ENCODE measurements at places on chromosomes 5 and 9.

DNA sequence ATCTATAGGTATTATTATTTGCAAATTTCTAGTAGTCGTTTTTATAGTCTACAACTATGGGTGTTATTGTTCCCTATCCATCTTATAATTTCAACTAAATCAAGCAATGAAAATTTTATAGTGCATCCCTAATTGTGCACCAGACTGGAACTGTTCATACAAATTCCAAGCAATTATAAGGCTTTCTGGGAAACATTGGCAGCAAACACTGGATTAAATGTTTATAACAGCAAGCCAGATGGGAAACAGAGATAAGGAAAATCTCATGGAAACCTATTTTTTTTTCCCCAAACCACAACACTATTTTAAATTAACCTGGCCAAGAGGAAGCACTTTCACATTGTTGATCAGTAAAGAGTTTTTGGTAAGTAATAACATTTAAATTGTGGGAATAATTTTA is 524.3 kb downstream of the RASEF start:
- DNase-seq, result no peak

DNA sequence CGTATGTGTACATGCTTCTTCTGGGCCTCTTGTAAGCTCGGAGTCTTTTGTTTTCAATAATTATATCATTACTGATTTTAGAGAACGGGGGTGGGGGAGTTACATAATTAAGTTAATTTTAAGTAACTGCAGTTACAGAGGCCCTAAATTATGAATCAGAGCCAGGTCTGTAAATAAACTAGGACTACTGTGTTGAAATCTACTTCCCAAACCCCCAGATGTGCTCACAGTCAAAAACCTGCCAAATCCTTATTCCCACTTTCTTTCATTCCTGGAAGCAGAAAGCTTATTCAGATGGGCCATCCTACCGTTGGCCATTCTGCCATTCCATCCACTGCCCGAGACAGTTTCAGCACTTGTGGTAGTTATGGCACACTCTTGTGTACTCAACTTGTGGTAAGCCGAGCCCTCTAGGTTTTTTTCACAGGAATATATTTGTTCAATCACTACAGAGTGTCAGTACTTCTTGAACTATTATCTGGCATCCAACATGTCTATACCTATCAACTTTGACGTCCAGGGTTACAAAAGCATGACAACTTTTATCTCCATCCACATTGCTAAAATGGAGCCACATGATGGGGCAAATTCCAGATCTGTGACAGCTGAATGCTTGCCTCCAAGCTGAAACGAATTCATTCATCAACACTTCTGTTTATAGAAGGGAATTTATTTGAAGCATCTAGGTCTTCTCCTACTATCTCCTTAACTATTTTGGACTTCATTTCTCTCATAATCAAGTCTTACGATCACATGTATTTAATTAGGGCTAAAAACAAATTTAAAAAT is 37.8 kb downstream of the GLRX start:
- DNase-seq, result no peak

DNA sequence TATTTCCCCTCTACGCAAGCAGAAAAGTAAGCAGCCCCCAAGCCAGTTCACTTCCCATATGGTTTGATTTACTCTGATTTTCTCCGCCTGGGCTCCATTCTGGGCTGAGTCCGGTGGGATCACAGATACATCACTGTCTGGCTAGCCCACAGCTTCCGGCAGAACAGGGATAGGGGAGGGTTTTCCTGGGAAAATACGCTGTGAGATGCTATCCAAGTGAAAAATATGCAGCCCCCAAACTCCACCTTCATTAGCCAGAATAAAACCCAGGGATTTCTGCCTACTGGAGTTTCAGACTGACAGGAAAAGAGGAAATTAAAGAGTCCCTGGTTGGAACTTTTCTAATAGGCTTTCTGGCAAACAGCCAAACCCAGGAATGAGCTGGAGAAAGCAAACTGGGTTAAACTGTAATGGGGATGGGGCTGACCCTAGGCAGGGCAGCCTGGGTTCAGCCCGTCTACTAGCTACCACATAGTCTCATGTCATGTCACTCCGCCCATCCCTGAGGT is 16.9 kb upstream of the NIPAL4 start:
- no peak for DNase-seq

- DNase-seq, result no peak
These were observed 54.8 kb downstream of the FAM114A2 start for GRCh38 chr5:153983885-153984284.

GRCh38 chr5:179679014-179679674 is 1.7 kb downstream of the CBY3 start:
- peak; percentile 65 for DNase-seq

- no peak for DNase-seq
These were observed 11.3 kb downstream of the PHYKPL start for GRCh38 chr5:178221282-178221681.

DNA sequence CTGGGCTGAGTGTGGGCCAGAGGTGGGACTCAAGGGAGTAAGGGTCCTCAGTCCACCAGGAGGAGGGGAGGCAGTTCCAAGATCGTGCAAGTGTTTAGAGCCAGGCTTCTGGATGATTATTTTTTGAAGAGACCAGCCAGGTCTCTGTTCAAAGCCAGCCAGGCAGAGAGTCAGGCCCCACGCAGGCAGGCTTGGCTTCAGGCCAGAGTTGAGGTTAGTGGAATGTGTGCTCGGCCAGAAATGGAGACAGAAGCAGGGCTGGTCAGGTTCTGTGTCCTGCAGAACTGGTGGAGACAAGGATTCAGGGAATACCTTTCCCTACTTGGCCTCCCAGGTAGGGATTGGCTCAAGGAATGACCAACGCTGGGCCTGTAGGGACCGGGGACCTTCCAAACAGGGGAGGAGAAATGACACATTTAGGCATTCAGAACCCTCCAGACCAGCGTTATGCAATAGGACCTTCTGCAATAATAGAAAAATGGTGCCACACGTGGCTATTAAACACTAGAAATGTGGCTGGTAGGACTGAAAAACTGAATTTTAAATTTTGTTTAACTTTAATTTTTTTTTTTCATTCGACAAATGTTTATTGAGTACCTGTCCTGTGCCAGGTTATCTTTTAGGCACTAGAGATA is 106.2 kb downstream of the CMYA5 start:
- no peak for DNase-seq

- DNase-seq, result no peak
These were observed 3.0 kb upstream of the CEL start for GRCh38 chr9:133058550-133059320.

- no peak for DNase-seq
These were observed 21.9 kb downstream of the ARHGEF37 start for GRCh38 chr5:149603210-149603609.

GRCh38 chr5:160657068-160657507 is 194.9 kb downstream of the ATP10B start:
- no peak for DNase-seq

DNA sequence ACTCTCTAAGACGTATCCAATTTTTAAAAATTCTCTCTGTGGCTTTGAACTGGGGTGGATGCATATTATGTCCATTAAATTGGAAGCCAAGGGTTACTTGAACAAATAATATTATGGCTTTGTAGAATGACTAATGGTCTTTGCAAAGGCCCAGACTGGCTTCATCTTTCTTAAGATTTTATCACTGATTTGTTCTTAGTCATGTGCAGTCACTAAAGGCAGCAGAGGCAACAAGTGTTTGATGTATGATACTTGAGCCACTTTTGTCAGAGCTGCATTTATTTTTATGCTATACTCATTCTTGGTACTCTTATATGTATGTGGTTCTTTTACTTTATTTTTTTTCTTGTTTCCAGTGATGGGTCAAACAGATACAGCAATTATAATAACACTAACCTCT is 152.2 kb downstream of the NR2F1-AS1 start:
- no peak for DNase-seq

DNA sequence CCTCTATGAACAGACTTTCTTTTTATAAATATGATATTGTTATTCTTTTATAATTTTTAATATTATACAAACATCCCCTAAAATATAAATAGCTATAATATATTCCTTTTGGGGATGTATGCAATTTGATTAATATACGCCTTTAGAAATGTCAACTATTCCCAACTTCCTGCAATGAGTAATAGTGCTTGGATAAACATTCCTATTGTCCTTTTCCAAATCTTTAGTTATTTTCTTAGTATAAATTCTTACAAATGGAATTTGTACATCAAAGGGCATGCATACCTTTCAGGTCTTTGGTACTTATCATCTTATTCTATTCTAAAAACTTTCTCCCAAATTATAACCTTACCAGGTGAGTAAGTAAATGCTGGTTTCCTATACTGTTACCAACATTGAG is 6.2 kb downstream of the NLN start:
- DNase-seq, result no peak

DNA sequence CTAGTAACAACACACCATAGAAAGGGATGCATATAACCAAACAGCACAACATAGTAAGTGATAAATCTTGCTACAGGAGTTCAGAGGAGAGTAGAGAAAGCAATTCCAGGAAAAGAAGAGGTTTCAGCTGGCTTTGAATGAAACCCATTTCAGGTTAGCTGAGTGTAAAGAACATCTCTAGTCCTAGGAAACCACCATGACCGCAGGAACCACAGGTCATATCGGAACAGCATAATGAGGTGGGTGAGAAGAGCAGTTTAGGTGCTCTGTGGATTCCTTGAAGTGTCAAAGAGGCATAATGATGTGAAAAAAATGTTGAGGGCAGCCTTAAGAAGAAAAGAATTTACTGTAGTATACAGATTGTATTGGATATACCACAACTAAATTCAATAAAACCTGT is 507.5 kb downstream of the MTRR start:
- no peak for DNase-seq

- DNase-seq, result no peak
These were observed 65.7 kb upstream of the DPYSL3 start for GRCh38 chr5:147575598-147575997.

All from stimulated activated CD4-positive, alpha-beta T cell treated with anti-CD3 and anti-CD28 coated beads, Interleukin-4, amount 100 ng/mL, for 1 hour (primary cell).